ENCODE measurements at places on chromosomes 2 and 18.
A peak's percentile ranks its signal among the peaks of the same experiment; 100 is the strongest.

GRCh38 chr2:207135801-207136457 is 29.8 kb downstream of the KLF7 start:
- no peak for DNase-seq

- DNase-seq, result no peak
These were observed 51.9 kb downstream of the DYSF start for GRCh38 chr2:71505086-71505769.

GRCh38 chr2:180122874-180123273 is 115.8 kb upstream of the CWC22 start:
- no peak for DNase-seq

- no peak for DNase-seq
These were observed 117.3 kb downstream of the FEZ2 start for GRCh38 chr2:36480636-36481035.

- DNase-seq, result no peak
These were observed 94.1 kb upstream of the CD302 start for GRCh38 chr2:159891917-159892730.

- no peak for DNase-seq
These were observed 173.6 kb downstream of the ANKRD30B start for GRCh38 chr18:14921547-14921946.

- DNase-seq, result no peak
These were observed 44.1 kb upstream of the HDAC4 start for GRCh38 chr2:239444626-239445577.

- DNase-seq, result no peak
These were observed 3.5 kb upstream of the DSC2 start for GRCh38 chr18:31105733-31106132.

GRCh38 chr2:7725171-7725849 is 808.1 kb downstream of the RNF144A start:
- DNase-seq, result peak; percentile 51

DNA sequence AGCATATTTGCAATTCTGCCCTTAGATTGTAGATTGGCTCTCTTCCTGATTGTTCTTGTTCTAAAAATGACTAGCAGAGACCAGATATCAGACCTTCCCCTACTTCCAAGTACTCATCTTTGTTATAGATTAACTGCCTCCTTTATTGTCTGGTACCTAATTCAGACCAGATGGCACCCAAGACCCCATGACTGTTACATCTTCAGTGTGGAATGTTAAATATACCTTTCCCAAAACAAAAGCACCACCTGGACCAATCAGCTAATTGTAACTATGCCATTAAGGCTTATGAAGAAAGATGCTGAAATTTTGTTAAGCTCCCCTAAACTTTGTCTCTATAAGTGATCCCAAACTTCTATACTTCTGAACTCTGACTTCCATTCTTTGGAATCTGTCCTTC is 12.0 kb upstream of the TFPI start:
- no peak for DNase-seq

GRCh38 chr2:162125138-162125537 is 26.9 kb downstream of the GCG start:
- no peak for DNase-seq

GRCh38 chr2:109166811-109167210 is 37.8 kb downstream of the SH3RF3 start:
- no peak for DNase-seq

DNA sequence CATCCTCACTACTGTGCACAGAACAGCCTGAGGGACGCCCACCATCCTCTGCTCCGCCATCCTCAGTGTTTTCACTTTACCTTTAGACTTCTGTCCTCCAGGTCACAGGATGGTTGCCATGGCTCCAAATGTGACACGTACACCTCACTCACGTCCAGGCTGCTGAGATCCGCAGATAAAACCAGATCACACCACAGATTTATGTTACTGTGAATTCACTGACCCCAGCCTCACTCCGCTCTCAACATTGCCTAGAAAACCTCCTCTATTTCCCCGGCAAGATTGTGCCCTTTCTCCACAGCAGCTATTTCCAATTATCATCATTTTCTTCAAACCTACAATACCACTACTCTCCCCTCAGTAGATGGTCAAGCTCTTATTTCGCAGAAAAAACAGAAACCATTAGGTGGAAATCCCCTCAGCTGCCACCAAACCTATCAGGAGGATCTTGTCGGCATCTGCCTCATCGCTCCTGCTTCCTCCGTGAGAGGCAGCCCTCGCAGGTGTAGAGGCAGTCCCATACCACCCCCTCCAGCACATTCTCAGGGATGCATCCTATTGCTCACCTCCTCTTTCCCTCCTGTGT is 49.8 kb upstream of the SLC1A4 start:
- DNase-seq, result no peak

GRCh38 chr2:222038067-222038802 is 260.6 kb downstream of the PAX3 start:
- DNase-seq, result no peak

GRCh38 chr2:202072226-202072625 is 829 bp upstream of the KIAA2012 start:
- no peak for DNase-seq

DNA sequence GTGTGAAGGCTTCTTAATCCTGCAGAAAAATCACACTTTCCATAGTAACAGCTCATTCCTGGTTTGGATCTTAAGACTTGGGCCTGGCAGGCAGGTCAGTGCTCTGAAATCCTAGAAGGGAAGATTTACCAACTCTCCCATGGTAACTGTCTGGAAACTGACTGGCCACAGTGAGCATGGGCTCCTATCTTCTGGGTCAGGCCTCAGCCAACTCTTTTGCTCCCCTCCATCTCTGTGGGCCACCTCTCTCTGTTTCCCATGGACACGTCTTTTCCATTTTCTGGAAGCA is 86.7 kb downstream of the ACAA2 start:
- no peak for DNase-seq

DNA sequence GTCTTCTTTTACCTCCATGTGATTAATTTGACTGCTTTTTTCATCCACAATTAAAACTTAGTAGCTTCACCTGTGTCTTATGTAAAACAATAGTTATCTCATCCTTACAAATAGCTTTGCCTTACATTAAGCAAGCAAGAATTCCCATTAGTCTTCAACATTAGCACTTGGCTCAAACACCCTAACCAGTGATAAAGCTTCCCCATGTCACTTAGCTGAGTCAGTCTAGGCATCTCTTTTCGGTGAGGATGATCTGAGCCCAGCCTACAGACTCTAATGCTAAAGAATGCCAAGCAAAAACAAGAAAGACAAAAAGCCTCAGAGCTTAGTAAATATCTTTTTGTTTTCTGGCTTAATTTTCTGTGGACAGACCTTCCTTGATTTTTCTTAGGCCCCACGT is 26.1 kb downstream of the GAD1 start:
- DNase-seq, result no peak

- DNase-seq, result no peak
These were observed 16.0 kb downstream of the CD28 start for GRCh38 chr2:203722411-203722810.

DNA sequence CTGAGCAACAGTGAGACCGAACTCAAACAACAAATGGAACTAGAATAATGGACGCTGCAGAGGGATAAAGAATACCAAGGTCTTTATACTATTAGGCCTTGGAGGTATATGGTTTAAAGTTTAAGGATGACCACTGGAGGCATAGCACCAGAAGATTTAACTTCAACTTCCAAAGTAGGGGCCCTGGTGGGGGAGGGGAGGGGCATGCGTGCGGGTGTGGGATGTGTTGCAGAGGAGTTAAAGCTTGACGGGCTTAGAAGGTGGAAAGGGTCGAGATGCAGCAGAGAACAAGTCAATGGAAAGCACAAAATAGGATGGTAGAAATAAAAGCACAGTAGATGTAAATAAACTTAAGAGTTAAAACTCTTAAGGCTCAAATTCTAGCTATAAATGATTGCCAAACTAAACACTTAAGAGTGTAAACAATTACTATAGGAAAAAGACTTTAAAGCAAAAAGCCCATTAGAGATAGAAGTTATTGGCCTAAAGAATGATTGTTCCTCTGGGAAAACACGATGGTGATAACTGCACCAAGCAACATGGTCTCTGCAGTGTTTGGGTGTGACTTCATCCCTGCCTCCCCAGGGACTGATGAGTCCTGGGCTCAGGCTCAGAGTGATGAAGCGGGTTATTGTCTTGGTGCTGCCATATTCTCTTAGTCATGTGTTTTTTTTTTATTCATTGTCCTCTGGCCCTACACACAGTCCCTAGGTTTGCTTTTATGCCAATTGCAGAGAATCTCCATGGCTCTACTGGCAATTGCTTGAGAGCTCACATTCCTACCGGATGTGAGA is 13.0 kb downstream of the RRM2 start:
- no peak for DNase-seq

DNA sequence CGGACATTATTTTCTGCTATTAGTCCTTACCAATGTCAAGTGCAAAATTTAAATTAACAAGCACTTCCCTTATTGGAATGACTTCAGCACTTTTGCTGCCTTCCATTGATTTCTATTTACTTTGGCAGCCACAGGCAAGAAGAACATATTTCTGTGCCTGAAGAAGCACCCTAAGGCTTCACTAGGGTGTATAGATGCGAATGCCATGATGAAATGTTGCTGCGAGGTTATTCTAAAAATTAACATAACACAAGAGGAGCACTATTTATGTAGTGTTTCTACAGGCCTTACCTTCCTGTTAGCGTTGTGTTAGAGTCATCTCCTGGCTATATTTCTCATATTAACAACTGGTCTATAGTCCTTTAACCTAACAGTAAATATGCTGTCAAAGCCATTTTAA is 365.0 kb upstream of the HNRNPA3 start:
- no peak for DNase-seq

DNA sequence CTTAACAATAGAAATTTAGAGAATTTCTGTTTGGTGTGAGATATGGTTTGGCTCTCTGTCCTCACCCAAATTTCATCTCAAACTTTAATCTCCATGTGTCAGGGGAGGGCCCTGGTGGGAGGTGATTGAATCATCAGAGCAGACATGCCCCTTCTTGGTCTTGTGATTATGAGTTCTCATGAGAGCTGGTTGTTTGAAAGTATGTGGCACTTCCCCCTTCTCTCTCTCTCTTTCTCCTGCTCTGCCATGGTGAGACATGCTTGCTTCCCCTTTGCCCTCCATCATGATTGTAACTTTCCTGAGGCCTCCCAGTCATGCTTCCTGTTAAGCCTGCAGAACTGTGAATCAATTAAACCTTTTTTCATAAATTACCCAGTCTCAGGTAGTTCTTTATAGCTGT is 524.7 kb upstream of the ACVR2A start:
- DNase-seq, result no peak

GRCh38 chr18:63205791-63206252 is 113.7 kb downstream of the BCL2 start:
- no peak for DNase-seq

DNA sequence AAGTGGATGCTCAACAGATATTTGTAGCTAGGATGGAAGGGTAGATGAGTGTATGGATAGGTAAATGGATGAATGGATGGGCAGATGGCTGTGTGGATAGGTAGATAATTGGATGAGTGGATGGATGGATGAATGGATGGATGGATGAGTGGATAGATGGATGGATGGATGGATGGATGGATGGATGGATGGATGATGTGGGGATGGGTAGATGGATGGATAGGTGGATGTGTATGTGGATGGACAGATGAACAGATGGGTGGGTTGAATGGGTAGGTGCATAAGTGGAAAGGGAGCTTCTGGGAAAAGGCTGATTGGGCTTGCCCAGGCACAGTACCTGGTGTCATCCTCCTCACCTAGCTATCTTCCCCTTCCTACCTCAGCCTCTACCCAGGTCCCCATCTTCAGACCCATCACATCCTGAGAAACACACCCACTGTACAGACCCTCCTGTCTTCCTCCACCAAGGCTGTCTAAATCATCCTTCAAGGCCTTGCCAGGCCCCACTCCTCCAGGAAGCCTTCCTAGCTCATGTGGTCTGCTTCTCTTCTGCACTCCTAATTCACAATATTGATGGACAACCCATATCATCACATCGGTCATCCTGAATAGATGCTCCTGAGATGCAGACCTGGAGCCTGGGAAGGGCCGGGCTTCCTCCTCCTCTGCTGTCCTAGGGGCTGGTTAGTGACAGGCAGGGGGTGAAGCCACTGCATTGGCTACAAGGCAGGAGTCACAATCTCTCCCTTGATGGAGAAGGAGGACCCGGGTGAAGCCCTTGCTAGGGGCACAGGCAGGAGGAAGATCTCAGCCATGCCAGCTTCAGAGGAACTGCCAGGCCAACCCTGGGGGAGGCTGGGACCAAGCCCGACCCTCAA is 49.4 kb downstream of the SMAD7 start:
- DNase-seq, result no peak
